NCI-H2081 treated with DMSO at 0.1 percent for 48 hours (cell line): ENCODE measurements at places on chromosomes 16 and 17.

- DNase-seq: no peak
These were observed 142.3 kb downstream of the ZFHX3 start for GRCh38 chr16:72905581-72905980.

- DNase-seq: no peak
These were observed 9.9 kb downstream of the CYGB start for GRCh38 chr17:76527430-76528111.

DNA sequence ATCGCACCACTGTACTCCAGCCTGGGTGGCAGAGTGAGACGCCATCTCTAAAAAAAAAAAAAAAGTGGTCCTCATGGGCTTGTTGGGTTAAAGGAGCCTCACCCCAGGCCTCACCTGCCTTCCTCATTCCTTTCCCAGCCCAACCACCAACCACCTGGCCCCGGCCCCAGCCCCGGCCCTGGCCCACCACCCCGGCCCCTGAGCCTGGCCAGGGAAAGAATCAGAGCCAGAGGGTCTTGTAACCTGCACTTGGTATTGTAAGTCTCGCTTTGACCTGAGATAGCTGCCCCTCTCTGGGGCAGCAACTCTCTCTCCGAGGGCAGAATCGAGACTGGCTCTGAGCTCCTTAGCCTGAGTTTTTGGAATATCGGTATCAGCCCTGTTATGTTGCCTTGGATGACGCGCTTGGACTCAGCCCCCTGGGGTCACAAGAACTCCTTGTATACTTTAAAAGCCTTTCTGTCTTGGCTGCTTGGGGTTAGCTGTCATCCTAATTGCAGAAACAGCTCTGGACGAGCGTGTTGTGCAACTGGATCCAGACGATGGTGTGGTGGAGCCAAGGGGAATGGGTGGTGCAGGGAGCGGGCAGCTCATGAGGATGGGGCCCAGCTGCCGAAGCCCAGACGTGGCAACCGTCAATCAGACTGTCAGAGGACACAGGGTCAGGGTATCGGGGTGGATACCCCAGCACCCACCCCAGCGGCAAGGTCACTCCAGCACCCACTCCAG is 14.6 kb downstream of the SMTNL2 start:
- DNase-seq: no peak

GRCh38 chr17:9383826-9384225 is 191.8 kb downstream of the STX8 start:
- DNase-seq: no peak

DNA sequence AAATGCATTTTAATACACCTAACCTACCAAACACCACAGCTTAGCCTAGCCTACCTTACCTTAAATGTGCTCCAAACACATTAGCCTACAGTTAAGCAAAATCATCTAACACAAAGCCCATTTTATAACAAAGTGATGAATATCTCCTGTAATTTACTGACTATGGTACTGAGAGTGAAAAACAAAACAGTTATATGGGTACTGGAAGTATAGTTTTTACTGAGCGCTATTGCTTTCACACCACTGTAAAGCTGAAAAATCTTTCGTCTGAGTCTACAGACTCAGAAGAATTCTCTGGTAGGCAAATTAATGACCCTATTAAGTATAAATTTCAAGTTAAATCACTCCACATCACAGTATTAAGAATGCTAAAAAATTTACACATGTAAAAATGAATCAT is 3.5 kb downstream of the GRB2 start:
- DNase-seq: no peak

- DNase-seq: no peak
These were observed 10.2 kb downstream of the CYB561 start for GRCh38 chr17:63435681-63436522.

DNA sequence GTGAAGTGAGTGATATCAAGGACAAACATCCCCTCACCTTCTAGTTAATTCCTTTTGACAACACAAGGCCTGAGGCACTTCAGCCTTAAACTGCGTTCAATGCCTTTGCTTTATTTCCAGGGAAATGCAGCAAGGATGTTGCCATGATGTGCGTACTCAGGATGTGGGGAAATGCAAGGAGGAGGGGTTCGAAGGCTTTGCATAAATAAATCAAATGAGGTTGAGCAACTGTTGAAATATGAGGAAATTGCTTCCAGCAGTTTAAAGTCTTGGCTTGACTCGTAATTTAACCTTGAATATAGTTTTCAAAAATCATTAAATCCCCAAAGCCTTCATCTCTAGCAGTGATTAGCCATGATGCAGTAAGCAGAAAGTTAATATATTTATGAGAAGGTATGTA is 81.8 kb upstream of the CCL2 start:
- no peak for DNase-seq

GRCh38 chr16:47342055-47342454 is 118.8 kb downstream of the ITFG1 start:
- no peak for DNase-seq

- no peak for DNase-seq
These were observed 590.7 kb upstream of the CDH5 start for GRCh38 chr16:65775829-65776228.

- no peak for DNase-seq
These were observed 31.5 kb downstream of the ANKFY1 start for GRCh38 chr17:4232168-4232813.

DNA sequence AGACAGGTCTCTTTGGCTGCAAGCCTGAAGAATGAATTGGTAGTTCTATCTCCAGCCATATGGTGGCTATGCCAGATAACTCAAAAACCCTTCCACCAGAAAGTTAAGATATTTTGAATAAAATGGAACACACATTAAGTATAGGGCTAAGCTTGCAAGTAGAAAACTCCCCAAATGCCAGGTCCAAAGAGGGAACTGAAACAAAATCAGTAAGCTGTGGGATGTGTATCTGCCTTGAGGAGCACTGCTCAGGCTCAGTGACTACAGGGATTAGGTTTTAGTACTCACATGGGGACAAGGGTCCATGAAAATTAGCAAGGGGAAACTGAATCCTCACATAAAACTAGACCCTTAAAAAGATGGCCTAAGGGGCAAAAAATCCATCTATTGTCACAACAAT is 115.7 kb upstream of the PMFBP1 start:
- no peak for DNase-seq

DNA sequence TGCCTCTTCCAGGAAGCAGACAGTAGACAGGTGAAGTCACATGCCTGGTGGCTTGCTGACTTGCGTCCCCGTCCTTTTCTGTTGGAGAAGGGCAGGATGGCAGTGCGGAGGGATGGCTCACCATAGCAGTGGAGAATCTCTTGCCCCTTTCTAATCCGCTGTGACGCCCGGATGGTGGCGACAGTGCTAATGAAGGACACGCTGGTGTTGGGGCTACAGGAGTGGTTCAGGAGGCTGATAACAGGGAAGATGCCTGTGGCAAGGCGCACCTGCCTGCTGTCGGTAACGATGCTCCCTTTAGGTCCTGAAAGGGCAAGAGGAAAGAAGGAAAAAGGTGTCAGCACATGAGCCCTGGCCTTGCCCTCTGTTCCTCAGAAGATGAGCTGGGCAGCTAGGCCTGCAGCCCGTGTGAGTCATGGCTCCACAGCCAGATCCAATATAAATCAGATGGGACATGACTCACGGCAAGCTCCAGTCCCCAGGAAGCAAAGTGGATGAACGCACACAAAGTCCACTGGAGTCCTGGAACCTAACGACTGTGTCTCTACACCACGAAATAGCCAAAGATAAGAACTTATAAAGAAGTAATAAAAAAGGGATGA is 25.5 kb downstream of the SERPINF1 start:
- no peak for DNase-seq

DNA sequence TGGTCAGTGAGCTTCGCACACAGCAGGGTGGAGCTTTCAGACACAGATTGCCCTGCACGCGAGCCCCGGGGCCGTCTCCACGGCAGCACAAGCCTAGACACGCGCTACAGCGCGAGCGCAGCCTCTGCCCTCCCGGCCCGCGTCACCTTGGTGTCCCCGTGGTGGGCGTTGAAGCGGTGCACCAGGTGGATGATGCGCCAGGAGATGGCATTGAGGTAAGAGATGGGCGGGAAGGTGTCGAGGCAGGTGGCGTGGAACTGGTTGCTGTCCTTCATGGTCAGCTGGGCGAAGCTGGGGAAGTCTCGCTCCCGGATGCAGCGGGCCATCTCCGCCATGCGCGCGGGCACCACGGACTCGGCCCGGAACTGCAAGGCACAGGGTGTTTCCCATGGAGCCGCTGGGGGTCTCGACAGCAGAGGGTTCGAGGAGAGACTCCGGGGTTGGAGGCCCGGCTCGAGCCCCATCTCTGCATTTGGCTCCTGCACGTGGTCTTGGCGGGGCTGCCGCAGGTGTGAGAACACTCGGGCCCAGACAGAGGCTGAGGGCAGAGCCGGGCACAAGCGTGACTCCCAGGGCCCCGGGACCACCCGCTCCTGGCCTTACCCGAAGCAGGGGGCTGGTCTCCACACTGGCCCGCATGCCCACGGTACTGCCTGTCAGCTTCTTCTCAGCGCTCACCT is 4.3 kb upstream of the CYBA start:
- DNase-seq: no peak

GRCh38 chr16:75996491-75996890 is 270.2 kb upstream of the CPHXL start:
- DNase-seq: no peak
